Thymus (tissue), 14 donors: ENCODE measurements at places on chromosomes 7 and 10. TPM values are rescaled to one million over a fixed set of nuclear protein-coding genes. Genes with fewer than 3 reads are reported as not detected.
A peak's percentile ranks its signal among the peaks of the same experiment; 100 is the strongest.

CALCR gene
- 0.05 TPM for total RNA-seq

DNA sequence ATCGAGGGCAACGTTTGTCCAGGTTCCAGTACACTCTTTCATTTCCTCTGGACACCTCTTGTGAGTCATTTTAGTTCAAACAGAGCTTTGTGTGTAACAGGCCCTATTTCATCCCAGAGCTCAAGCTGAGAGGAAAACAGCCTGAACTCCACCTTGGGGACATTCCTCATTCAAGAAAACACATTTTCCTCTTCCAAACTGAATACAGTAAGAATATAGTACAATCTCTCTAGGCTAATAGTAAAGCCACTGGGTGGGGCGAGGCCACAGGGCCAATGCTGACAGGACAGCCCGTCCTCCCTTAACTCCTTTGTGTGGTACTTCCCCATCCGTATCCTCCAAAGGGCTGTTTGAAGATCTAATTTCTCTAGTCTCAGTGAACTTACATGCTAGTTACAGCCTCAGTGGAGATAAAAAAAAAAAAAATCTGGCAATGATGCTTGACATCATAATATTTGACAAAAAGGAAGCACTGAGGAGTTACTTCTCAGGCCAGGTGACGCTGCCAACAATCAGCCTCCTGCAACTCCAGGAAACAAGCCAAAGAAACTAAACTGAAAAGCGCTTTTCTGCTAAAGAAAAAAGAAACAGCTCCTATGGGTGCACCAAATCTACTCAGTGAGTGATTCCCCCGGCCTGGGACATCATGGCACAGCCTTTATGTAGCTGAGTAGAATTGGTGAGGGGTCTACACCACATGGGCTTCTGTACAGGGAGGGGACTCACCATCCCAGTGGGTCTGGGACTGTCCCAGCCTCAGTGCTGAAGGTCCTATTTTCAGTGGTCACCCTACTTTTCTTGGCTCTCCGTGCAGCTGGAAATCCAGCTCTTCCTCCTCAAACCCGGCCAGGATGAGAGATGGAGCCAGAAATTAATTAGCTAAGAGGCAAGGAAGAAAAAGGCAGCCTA is 238.2 kb upstream of the NEBL start:
- no peaks in the 10 kb centered on the region for H3K27me3 ChIP-seq
- no peaks in the 10 kb centered on the region for H3K4me1 ChIP-seq
- no peak overlapping the region for H3K27ac ChIP-seq
- no peak overlapping the region for H3K4me3 ChIP-seq
- DNase-seq: peak; percentile 20

- no peak for DNase-seq
- no peaks in the 10 kb centered on the region for H3K27me3 ChIP-seq
- no peak overlapping the region for H3K4me3 ChIP-seq
- no peaks in the 10 kb centered on the region for H3K4me1 ChIP-seq
- no peak overlapping the region for H3K27ac ChIP-seq
These were observed 42.0 kb upstream of the PTF1A start for GRCh38 chr10:23150091-23150490.

DNA sequence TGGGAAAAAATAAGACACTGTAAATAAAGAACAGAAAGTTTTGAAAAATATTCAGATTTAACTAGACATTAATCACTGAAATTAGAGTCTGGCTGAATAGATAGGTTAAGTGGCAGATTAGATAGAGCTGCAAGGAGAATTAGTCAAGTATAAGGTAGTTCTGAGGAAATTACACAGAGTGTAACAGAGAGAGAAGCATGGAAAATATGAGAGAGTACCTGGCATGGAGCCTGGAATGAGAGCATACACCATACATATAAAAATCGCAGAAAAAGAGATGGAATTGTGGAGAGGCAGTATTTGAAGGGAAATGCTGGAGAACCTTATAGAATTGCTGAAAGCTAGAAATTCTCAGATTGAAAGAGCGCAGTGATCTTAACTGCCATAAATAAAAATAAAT is 46.9 kb downstream of the ZNRF2 start:
- no peaks in the 10 kb centered on the region for H3K36me3 ChIP-seq
- no peak for DNase-seq
- H3K4me3 ChIP-seq: no peak overlapping the region
- peaks cover 9% of the 10 kb centered on the region for H3K4me1 ChIP-seq
- H3K27me3 ChIP-seq: no peaks in the 10 kb centered on the region

CRTAC1 gene
- 0.05 TPM for total RNA-seq
